Stimulated activated CD4-positive, alpha-beta T cell treated with anti-CD3 and anti-CD28 coated beads, Interleukin-12 subunit alpha, Interleukin-12 subunit beta, amount 100 ng/mL, for 48 hours (primary cell): ENCODE measurements at places on chromosomes 16 and 17.

- DNase-seq: peak; percentile 70
Measured at GRCh38 chr16:69166221-69166833, 20.6 kb upstream of the SNTB2 start.

GRCh38 chr17:80504686-80505413 is 28.4 kb upstream of the NPTX1 start:
- no peak for DNase-seq

DNA sequence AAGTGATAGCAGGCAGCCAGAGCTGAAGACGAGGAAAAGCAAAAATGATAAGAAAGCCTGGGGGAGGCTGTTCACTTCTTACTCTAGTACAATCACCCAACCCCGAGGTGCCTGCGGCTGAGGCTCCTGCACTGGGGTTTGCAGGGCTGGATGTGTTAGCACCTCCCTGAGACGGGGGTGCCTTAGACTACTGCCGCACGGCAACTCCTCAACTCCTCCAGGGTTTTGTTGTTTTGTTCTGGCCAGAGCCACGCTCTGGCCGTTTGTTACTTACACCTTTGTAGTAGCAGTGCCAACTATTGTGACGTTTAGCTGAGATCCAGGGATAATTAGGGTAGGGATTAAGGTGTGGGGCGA is 51.5 kb downstream of the LDHD start:
- no peak for DNase-seq

- no peak for DNase-seq
Measured at GRCh38 chr17:67328026-67328425, 38.4 kb downstream of the PSMD12 start.

DNA sequence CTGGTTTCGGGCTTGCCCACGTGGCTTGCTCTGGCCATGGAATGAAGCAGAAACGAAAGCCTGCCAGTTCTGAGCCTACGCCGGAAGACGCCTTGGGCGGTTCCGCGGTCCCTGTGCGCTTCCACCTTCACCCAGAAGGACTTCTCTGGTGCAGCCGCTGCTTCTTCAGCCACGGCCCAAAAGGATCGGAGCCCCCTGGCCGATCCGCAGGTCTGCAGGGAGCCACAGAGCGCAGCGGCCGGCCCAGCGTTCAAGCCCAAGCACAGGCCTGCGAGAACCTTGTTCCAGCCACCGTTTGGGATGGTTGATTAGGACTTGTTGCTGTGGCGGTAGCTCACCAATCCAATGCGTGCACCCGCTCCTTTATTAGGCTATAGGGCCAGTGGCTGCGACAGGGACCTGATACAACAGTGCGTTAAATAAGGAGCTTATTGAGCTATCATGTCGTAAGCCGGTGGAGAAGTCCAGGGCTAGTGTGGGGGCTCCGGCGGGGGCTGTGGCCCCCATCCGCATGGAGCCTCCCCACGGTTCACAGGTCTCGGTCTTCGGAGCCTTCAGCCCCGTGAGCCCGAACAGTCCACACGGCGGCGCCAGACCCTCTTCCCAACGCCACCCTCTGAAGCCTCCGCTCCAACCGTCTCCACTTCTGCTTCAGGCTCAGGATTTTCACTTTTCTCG is 10.2 kb upstream of the MPP2 start:
- peak; percentile 29 for DNase-seq

DNA sequence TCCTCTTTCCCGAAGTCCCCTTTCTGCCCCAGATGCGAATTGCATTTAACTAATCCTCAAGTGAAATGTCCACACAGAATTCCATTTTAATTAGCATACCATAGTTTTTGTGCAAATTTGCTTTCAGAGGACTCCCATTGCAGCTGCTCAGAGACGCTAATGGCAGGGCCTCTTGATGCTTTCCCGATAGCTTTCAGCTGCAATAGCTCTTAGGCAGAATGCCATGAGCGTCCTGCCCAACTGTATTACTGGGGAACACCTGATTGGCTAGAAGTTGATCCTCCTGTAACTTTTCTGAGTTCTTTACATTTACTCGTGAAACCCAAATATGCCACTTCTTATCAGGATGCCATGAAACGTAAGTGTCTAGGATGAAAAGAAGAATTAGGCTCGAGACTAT is 203.0 kb downstream of the UTP18 start:
- no peak for DNase-seq

- no peak for DNase-seq
Measured at GRCh38 chr17:60656499-60656898, 21.2 kb upstream of the BCAS3 start.

- no peak for DNase-seq
Measured at GRCh38 chr17:80843741-80844156, 147.9 kb upstream of the CHMP6 start.

DNA sequence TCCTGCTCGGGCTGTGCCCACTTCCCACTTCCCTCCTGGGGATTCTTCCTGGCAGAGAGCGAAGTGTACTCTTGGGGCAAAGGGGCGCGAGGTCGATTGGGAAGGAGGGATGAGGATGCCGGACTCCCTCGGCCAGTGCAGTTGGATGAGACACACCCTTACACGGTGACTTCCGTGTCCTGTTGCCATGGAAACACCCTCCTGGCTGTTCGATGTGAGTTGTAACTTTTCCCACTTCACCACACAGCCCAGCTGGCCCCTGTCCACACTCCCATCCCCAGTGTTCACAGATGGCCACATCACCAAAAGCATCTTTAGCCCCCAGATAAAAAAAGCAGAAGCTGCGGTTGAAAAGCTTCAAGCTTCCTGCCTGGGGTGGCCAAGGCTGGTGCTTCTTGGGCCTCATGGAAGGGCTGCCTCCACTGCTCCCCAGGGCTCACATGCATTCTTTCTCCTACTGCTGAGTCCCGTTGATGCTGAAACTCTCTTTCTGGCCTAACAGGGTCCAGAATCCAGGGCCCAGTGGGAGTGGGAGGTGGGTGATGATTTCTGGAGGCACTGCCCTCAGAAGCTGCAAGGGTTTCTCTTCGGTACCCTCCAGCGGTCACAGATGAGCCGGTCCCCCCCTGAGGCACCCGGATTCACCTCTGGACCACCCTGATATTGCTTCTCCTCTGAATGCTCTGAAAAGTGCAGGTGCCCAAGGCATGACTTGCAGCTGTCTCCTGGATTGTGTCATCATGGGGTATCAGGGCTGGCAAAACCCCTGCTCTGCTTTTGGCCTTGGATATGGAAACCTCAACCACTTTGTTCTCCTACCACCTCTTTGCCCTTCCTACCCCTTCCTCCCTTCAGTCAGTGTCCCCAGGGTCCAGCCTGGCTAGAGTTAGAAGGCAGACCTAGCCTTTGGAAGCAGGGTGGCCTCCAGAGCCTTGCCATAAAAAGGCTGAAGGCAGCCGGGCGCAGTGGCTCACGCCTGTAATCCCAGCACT is 2.2 kb upstream of the TRAF4 start:
- no peak for DNase-seq

DNA sequence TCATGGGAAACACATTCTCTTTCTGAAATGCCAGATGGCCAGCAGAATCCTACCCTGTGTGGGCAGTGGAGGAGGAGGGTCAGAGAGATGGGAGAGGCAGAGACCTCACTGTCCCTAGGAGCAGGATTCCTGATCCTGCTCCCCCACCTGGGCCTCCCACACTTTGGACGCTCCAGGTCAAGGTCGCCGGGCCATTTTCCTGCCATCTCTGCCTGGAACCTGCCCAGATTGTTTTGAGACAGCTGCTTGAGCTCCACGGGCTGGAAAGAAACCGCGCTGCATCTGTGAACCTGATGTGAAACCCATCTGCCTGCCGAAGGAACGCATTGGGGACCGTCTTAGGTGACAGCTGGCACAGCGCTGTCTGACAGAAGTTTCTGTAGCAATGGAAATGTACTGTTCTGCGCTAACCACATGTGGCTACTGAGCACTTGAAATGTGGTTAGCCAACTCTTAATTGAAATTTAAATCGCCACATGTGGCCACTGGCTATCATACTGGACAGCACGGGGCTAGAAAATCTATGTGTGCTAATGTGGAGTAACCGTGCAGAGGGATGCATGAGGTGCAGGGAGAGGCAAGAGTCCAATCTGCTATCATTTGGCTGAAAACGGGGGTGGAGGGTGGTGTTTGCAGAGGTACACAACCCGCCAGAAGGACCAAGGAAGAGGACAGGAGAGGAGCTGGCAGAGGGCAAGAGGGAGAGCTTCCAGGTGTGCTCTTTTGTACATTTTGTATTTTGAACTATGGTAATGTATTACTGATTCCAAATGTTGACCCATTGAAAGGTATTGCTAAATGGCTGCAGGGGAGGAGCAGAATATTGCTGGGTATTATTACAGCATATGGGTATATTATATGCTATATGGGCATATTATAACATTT is 15.4 kb upstream of the NUBP1 start:
- DNase-seq: no peak
